ENCODE measurements at places on chromosomes 5 and 9.

DNA sequence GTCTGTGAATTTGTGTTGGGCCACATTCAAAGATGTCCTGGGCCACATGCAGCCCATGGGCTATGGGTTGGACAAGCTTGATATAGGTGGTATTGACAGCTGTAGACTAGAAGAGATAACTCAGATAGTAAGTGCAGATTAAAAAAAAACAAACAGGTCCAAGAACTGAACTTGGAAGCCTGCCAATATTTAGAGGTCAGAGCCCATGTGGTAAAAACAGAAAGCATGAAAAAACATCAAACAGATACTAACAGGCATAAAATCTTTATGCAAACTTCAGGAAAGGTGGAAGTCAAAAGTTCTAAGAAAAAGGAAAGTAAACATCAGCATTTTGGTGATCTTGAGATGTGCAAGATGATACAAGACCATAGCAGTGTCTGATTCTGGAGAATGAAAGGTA is 155.1 kb upstream of the NR4A3 start:
- no peak for DNase-seq

DNA sequence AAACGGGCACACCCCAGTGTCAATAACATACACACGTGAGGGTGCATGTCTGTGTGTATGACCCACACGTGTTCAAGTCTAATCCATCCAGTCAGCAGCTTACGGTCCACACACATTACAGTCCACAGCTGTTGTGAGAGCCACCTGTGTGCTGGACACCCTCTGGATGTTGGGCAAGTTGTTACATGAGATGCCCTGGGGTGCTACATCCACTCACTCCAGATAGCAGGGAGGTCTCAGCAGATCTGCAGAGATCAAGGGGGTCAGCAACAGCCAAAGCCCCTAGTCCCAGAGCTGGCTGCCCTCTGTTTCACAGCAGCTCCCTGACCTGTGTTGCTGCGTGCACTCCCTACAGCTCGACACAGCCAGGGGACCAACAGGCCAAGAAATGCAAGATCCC is 4.3 kb upstream of the AIF1L start:
- no peak for DNase-seq

- no peak for DNase-seq
Measured at GRCh38 chr9:127424676-127424999, 456 bp downstream of the ZNF79 start.

DNA sequence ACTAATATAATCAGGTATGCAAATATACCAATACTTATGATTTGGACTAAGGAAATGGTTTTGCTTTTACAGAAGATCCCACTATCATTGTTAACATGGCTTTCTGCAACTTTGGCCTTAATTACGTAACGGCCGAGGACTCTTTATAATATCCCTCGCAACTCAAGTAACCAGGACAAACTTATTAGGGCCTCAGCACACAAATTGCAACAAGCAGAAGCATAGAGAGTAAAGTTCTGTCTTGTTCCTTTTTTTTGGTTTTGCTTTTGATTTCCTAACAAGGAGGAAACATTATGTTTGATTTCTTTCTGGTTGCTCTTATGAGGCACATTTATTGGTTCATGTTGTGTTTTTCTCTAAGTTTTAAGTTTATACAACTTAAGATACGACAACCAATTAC is 60.4 kb downstream of the RORB start:
- DNase-seq: no peak

GRCh38 chr5:44613936-44614335 is 194.8 kb upstream of the MRPS30 start:
- DNase-seq: no peak

DNA sequence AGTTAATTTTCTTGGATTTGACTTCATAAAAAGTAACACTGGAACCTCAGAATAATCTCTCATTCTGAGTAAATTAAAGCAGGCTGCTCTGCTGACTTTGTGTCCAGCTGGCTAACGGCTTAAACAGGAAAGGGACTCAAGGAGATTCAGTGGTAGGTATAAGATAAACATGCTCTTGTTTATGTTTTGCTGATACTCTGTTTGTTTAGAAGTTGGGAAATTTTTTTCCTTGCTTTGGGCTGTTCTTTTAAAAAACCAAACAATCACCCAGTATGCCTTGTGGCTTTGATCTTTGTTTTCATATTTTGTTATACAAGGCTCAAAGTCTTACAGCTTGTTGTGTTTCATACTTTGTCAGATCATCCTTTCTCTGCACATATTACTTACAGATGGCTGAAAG is 237.6 kb upstream of the RIOK2 start:
- no peak for DNase-seq

DNA sequence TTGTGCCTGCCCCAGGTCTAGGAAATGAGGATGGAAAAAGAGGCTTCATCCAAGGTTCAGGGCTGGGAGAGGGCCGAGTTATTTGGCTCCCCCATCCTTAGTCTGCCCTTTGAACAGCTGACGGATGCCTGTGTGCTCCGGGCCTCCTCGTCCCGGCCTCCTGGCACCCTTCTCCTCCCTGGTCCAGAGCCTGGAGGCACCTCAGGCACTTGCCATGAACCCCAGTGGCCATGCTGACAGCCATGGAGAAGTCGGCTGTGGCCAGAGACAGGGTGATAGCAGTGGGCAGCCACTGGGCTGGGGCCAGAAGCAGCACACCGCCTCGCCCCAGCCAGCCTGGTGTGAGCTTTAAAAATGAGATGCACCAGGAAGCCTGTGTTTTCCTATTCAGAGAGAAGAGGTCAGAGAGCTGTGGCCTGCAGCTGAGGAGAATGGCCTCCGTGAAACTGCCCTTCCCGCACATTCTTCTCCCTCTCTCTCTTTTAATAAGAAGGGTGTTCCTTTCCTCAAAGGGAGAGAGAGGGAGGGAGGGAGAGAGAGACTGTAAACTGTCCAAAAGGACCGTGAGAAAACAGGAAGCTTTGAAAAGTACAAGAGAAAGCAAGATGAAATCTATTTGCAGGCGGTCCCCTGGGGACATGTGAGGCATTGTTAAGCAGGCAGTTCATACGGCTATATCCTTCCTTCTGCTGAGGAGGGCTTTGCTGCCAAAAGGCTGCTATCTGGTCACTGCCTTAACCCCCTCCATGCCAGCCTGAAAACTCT is 55.3 kb downstream of the ZNF366 start:
- no peak for DNase-seq

DNA sequence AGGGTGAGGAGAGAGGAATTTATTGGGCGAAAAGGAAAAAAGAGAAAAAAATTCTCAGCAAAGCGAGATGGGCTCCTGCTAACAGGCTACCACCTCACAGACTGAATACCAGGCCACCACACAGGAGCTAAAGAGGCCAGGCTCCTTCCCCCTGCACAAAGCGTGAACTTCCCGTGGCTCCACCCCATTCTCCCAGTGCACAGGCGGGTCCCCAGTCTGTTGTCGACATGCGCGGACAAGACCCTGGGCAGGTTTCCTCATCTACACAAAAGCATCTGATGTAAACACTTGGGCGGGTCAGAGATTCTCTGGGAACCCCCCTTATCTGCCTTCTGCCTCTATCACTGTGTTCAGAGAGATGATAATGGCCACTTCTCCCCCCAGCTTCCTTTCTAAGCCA is 34.2 kb downstream of the IL31RA start:
- no peak for DNase-seq

DNA sequence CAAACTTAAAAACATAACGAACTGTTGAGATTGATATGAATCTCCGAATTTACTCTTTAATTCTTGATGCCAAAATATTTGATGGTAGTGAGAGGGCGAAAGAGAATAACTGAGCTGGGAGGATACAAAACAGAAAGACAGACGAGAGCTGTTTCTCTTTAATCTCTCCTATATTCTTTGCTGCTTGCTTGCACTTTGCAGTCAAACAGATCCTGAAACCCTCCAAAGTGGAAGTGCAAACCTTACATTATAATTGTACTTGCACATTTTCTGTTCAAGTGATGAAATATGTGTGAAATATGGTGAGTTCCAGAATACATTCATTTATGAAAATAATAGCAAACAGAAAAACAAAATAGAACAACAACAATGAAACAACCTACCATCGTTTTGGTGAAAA is 63.8 kb downstream of the PAM start:
- no peak for DNase-seq

- DNase-seq: no peak
Measured at GRCh38 chr5:32432633-32433032, 11.9 kb downstream of the ZFR start.

GRCh38 chr5:53503562-53504218 is 23.3 kb downstream of the FST start:
- no peak for DNase-seq

DNA sequence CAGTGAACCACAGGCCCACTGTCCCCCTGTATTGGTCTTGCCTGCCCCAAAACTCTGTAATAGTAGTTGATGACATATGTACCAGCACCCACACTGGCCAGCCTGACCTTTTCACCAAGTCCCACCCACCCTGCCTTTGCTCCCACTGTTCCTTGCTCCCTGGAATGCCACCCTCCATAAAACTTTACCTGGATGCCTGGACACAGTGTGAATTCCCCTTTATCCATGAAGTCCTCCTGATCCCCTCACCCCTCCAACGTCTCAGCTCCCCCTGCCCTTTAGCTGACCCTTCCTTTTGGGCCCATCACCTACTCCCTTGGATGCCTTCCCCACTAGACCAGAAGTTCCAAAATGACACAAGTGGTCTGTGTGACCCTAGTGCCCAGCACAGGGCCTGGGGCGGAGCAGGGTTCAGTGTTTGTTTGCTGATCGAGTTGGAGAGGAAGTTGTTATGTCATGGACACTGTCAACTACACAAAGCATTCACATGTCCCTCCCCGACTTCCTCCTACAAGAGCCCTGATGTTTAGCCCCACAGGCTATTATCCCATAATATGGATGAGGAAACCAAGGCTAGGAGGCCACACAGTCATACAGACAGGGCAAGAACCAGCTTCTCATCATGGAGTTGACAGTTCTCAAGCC is 16.1 kb downstream of the AMBP start:
- DNase-seq: no peak

DNA sequence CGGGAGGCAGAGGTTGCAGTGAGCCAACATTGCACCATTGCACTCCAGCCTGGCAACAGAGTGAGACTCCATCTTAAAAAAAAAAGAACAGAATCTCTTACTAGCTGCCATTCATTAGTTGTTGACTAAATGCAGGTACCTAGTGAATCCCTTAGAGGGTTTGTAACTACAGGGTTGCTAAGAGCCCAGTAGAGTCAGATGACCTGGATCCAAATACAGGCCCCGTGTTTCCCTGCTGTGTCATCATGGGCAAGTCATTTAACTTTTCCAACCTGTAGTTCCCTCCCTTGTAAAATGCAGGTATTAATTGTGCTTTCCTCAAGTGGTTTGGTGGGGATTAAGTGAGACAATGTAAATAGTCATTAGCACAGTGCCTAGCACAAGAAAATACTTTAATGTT is 32.8 kb downstream of the PLAC8L1 start:
- no peak for DNase-seq

- no peak for DNase-seq
Measured at GRCh38 chr5:126122942-126123341, 300.3 kb upstream of the GRAMD2B start.

GRCh38 chr9:133578524-133579441 is 30.4 kb downstream of the FAM163B start:
- no peak for DNase-seq

- peak; percentile 14 for DNase-seq
Measured at GRCh38 chr9:134366223-134367031, 40.2 kb downstream of the RXRA start.

- no peak for DNase-seq
Measured at GRCh38 chr5:84622461-84622860, 237.8 kb upstream of the EDIL3 start.

DNA sequence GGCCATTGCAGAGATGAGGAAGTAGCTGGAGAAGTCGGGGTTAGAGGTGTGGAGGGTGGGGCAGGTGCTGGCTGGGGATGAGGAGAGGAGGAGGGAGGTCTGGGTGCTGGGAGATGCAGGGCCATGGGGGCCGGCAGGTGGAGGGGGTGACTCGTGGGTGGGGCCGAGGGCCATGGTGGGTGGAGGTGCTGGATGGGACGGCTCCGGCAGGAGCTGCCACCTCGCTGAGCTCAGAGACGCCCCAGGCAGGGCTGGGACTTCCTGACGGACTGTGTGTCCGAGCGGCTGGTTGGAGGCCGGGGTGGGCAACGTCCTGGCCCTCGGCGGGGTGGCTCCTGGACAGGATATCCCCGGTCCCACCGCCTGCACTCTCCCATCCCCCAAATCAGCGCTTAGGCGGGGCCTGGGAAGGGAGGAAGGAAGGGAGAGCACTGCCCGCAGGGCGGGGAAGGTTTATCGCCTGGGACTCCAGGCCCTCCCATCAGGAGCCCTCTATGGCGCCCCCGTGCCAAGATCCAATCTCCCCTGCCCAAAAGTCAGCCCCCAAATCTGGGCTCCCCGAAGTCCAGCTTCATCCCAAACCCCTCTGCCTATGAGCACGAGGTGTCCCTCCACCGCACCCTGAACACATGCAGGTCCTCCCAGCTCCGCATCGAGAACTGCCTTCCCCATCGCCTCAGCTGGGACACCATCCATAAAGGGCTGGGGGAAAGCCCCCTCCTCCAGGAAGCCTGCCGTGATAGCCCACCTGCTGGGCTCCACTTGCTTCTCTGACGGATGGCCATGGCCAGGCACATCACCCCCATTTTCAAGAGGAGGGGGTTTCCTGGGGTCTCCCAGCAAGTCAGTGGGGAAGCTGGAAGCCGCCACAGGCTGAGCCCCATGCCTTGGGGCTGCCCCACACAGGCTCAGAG is 58.3 kb upstream of the NOTCH1 start:
- DNase-seq: no peak

GRCh38 chr5:2981035-2981434 is 229.6 kb upstream of the IRX2 start:
- DNase-seq: no peak

DNA sequence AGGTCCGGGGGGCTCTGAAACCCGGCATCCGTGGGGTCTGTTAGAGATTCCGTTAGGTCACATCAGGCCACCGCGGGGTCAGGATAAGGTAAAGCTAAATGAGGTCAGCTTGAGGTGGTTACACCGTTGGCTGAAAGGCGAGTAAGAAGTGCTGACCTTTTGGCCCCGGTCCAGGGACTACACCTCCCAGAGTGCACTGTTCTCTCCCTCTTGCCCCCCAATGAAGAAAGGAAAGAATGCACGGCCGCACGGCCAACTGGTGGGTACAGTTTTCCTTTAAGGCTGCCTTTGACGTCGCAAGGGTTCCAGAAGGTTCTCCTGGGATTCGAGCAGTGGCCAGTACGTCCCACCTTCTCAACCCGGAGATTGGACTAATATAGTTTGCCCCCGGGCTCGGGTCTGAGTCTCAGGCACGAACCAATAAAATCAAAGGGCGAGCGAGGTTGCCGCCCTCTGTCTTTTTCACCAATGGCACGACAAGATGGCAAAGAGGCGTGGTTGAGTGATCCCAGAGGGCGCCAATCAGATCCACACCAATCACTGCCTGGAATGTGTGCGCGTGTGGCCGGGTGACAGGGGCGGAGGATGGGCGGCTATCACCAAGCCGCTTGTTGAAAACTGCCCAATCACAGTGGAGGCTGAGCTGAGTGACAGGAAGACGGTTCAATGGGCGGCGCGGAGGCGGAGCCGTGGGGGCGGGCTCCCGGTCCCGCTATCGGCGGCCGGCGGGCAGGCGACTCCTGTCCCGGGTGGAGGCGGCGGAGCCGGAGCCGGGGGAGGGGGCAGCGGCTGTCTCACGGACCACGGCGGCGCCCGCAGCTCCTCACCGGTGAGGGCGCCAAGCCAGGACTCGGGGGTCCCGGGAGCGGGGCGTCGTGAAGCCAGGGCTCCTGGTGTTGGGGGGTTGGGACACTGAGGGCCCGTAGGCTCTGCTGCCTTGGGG is at the start of gene DNAJB5:
TSS of gene DNAJB5 (plus strand) at position 743 of the 943 bp plus-strand sequence. CDS start 886 bp downstream, outside the sequence.
- DNase-seq: peak; percentile 98

GRCh38 chr5:11411621-11412020 is 492.6 kb downstream of the CTNND2 start:
- no peak for DNase-seq
